ENCODE measurements at places on chromosomes 5 and 9.

GRCh38 chr5:141532726-141533125 is 43.8 kb downstream of the PCDHGC5 start:
- DNase-seq, result no peak

DNA sequence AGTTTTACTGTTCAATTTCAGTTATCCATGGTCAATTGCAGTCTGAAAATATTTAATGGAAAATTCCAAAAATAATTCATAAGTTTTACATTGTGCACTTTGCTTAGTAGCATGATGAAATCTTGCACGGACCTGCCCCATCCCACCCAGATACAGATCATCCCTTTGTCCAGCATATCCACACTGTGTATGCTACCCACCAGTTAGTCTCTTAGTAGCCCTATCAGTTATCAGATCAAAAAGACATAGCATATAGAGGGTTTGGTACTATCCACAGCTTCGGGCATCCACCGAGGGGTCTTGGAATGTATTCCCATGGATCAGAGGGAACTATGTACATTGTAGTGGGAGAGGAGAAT is 97.7 kb downstream of the SLC44A1 start:
- DNase-seq, result no peak

DNA sequence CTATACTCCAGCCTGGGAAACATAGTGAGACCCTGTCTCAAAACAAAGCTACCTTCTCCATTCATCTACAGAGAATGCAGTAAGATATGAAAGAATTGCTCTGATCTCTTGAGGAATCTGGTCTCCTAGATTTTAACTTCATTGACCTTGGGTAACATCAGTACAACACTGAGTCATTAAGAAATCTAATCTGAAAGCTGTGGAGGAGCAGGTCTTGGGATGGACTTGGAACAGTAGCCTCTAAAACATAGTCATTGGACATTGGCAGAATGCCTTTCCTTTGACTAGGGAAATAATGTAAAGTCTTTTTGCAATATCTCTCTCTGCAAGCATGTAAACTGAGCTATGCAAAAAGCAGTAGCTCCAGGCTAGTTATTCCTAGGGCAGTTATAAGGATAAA is 58.1 kb downstream of the KCNN2 start:
- DNase-seq, result no peak

DNA sequence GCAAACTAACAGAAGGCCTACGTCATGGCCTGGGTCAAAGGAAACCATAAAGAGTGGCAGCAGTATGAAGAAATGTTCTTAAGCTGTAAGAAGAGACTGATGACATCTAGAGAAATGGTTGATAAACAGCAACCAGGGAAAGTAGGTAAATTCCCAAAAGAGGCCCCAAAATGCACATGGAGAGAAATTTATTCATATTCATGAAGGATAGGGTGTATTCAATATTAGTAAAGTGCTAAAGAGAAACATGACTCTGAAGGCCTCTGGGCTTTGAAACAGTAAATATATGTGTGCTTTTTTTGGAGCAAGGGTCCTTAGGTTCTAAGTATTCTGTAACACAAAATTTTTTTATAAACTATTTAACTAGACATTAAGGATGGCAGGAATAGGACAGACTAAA is 149.7 kb upstream of the GRIA1 start:
- DNase-seq, result no peak

DNA sequence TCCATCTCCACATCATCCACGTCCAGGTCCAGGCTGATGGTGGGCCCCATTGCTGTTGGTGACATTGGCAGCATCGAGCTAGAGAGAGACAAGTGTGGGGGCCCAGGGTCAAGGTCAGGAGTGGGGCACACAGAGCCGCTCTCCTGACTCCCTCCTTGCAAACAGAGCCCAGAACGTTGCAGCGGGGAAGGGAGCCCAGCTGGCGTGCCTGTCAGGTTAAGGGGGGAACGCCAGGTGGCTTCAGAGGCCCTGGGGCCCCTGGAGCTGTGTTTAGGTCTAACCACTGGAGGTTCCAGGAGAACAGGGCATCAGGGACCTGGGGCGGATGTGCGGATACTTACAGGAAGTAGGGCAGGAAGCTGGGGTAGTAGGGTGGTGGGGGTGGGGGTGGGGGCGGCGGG is 7.5 kb downstream of the RNF44 start:
- DNase-seq, result no peak

DNA sequence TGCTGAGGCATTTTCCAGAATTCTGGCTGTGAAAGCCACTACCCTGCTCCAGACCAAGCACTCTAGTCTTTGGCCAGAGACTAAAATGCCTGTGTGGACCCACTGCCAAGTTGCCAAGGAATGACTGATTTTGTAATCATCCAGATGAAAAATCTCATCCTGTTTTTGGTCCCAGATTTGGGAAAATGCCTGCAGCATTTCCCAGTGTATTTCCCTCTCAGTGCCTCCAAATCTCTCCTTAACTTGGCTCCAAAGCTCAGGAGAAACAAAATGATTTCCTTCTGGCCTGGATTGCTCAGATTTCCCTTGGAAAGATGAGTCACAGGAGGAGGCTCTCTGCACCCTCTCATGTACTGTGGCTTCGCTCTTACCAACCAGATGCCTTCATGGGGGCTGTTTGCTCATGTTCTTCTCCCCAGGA is 335.2 kb upstream of the TARS1 start:
- no peak for DNase-seq

- DNase-seq, result no peak
Observed at GRCh38 chr9:34025062-34025461, 23.6 kb downstream of the UBAP2 start.

DNA sequence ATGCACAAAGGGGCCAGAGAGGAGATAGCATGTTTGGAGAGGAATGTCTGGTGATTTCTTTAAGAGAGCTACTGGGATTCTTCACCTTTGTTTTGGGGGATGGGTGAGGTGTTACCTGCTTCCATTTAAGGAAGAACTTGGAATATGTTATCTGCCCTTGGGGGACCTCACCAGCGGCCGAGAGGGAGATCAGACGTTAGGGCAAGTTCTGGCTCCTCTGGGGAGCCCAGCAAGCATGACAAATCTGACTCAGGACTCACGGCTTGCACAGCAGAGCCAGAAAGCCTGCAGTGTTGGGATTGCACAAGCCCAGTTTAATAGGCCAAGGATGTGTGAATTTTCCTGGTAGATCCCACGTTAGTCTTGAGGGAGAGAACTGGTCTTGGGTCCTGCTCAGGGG is 40.3 kb downstream of the SLC28A3 start:
- no peak for DNase-seq

GRCh38 chr5:33816791-33817190 is 75.0 kb downstream of the ADAMTS12 start:
- peak; percentile 14 for DNase-seq

DNA sequence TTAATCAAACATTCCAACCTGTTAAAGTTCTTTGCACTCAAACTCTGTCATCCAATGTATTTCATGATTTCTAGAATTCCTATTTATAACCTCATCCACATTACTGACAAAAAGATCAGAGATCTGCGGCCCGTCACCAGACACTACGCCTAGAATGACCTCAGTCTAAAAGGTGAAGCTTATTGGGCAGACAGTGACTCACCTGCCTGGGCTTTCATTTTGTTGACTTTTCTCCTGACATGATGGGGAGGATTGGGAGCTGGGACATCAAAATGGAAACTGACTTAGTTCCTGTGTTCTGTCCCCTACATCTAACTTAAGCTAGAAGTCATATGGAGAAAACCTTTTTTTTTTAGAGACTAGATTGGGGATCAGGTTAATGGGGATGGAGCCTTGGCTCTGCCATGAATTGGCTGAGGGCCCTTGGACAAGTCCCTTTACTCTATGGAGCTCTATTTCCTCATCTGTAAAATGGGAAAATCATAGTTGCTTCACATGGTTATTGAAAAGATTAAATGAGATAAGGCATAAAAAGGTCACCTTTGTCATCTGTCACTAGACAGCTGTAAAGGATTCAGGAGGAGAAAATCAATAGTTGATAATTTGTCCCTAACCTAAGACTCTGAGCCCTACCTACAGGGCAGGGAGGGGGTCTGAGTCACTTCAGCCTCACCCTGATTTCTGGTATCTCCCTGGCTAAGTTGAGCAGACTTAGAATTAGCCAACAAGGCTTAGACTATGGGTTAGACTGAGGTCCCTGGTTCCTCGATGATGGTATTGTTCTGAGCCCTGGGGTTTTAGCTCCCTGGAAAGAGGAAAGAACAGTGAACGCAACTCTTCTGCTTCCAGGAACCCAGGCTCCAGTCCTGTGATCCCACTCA is 224.8 kb upstream of the TBC1D2 start:
- peak; percentile 26 for DNase-seq

- peak; percentile 85 for DNase-seq
Observed at GRCh38 chr5:59020611-59021285, 437.9 kb downstream of the RAB3C start.

GRCh38 chr9:136522314-136523237 is 23.3 kb downstream of the NOTCH1 start:
- DNase-seq, result no peak

DNA sequence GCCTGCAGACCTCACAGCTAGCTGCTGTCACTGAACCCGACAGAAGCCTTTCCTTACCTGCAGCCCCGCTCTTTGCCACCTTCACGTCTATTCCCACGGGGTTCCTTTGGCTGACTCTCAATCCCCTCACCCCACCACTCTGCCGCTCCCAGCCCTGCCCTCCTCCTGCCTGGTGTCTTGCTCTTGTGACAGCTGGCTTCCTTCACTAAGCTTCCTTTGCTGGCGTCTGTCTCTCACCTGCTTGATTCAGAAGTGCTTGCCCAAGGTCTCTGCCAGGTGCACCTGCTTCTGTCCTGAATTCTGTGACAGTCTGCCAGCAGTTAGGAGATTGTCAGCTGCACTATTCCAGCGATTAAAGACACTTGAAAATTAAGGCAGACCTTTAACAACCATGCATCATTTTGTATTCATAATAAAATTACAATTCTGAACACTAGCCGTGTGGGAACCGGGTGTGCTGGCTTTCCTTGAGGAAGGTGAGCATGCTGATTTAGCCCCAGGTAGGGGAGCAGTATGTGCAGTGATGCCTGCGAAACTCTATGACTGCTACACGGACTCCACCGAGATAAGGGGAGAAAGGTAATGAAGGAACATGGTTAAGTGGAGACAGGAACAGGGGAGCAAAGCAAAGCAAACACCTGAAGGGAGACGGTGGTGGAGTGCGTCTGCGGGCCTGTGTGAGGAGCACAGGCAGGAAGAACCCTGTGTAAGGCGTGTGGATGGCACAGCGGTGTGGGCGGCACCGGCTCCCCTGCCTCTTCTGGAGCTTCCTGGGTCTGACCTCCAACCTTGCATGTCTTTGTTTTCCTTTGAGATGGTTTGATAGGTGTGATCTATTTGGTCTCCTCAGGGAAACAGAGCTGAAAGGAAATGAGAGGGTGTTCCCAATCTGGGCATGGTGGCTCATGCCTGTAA is 80.1 kb upstream of the CACNA1B start:
- no peak for DNase-seq

DNA sequence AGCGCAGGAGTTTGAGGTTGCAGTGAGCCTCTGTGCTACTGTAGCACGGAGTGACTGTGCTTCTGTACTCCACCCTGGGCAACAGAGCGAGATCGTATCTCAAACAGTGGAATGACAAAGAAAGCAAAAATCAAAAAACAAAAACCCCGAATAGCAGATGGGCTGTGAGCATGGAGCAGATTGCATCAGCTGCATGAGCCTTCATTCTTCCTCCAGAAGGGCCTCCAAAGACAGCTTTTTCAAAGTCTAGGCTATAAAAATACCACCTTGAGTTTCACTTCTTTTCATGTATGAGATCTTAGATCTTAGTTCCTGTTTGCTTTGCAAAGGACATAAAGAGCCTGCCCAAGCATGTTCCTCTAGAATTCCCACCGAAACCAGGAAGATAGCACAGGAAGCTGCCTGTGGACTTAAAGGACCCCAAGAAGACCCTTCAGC is 15.0 kb upstream of the HSPB3 start:
- no peak for DNase-seq

- DNase-seq, result no peak
Observed at GRCh38 chr5:109254511-109254910, 155.3 kb downstream of the PJA2 start.

GRCh38 chr5:57231607-57232006 is 57.7 kb downstream of the GPBP1 start:
- DNase-seq, result no peak

- DNase-seq, result no peak
Observed at GRCh38 chr9:133606708-133607025, 2.5 kb downstream of the FAM163B start.

Data from kidney glomerular epithelial cell (primary cell).